ENCODE measurements at places on chromosomes 2 and 18. TPM values are rescaled to one million over a fixed set of nuclear protein-coding genes. Genes with fewer than 3 reads are reported as not detected.

Gene NLRC4
- not detected for polyA plus RNA-seq

Gene FSHR
- not detected for polyA plus RNA-seq

Gene ABCG8
- not detected for polyA plus RNA-seq

Gene HRH4
- polyA plus RNA-seq = 1.3 TPM

Gene NXPH2
- not detected for polyA plus RNA-seq

Gene TMEM198
- polyA plus RNA-seq = not detected

Gene KCNS3
- not detected for polyA plus RNA-seq

Gene CYP26B1
- not detected for polyA plus RNA-seq
